Effector memory CD8-positive, alpha-beta T cell (primary cell): ENCODE measurements at places on chromosomes 16 and 17.

DNA sequence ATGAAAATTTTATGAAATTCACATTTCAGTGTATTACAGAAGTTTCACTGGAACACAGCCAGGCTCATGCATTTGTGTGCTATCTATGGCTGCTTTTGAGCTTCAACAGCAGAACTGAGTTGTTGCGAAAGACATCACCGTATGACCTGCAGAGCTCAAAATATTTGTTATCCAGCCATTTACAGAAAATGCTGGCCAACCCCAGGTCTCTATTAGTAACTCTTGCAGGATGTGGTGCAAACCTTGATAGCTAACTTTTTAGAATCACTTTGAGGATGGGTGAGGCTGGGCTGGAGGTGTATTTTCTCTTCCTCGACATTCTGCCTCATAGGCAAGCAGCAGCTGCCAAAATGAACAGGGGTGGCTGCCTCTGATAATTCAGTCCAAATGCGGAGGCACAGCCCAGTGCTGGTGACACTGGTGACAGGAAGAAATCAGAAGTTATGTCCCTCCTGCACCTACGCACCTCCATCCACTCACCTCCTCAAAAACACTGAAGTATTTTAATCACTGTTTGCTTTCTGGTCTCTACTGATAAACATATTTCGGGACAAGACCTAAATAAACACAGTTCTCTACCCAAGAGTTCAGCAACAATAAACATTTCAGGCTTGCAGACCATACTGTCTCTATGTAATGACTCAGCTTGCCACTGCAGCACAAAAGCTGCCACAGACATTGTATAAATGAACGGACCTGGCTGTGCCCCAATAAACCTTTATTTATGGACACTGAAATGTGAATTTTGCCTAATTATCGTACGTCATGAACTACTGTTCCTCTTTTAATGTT lies 28.5 kb downstream of the ARHGAP17 start:
- DNase-seq = no peak

GRCh38 chr16:890217-890616 lies 80.6 kb downstream of the LMF1 start:
- DNase-seq = no peak

DNA sequence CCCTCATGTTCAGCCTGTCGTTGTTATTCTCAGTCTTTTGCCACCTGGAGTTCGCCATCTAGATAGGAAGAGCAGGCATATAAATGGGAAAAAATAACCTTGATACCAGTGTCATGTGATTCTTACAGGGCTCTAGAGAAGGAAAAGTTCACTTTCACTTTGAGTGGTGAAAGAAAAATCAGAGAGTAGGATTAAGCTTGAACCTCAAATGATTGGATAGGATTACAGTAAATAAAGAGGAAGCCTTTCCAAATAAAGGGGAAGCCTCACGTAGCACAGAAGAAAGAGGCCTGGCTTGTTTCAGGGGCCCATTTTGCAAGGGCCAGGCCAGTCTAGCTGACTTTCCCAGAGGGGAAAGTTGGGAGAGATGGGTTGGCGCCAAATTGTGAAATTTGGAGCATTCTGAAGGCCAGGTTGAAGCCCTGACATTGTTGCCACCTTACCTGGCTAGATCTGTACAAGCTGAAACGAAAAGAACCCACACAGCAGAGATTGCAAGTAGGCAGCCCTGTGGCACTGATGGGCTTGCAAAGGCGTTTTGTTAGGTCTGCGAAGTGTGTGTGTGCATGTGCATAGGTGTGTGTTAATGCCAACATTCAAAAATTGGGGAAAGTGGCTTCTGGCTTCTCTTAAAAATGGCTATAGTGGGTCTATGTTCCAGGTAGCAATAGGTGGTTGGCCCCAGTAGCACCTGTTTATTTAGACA lies 38.8 kb downstream of the TMC6 start:
- DNase-seq = no peak

GRCh38 chr17:8609910-8610309 lies 20.6 kb downstream of the MYH10 start:
- no peak for DNase-seq

GRCh38 chr17:50966163-50966666 lies 100.1 kb upstream of the TOB1 start:
- DNase-seq = no peak

GRCh38 chr17:49053171-49053829 lies 56.1 kb downstream of the IGF2BP1 start:
- no peak for DNase-seq

- DNase-seq = no peak
Observed at GRCh38 chr17:69404399-69404798, 10.1 kb upstream of the MAP2K6 start.
